ENCODE measurements at places on chromosomes 1 and 21.

- DNase-seq: no peak
Observed at GRCh38 chr1:7010534-7011200, 225.4 kb downstream of the CAMTA1 start.

DNA sequence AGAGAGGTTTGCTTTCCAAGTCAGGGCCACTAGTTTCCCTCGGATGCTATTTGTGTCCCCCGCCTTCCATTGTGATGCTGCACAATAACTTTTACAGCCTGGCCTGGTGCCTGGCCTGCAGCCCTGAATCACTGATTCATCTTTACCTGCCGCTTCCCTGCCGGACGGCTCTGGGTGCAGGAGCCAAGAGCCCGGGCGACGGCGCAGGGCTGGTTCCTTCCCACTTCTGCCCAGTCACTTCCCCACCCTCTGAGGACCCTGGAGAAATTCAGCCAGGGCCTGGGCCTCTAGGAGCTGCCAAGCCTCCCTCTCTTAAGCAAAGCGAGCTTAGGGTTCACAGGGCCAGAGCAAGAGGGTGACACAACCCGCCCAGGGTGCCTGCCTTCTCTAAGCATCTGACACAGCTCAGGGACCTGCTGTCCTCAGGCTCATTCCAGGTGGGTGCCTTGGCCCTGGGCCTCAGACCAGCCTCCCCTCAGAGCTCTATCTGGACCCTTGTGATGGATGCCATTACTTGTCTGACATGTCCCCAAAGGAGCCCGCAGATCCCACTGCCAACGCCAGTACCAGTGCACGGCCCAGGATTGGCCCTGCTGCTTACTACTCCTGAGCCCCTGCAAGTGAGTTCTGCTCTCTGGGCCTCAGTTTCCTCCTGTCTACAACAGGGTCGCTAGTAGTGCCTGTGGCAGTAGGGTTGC, 381.0 kb upstream of the VAMP3 start:
- peak; percentile 7 for DNase-seq

DNA sequence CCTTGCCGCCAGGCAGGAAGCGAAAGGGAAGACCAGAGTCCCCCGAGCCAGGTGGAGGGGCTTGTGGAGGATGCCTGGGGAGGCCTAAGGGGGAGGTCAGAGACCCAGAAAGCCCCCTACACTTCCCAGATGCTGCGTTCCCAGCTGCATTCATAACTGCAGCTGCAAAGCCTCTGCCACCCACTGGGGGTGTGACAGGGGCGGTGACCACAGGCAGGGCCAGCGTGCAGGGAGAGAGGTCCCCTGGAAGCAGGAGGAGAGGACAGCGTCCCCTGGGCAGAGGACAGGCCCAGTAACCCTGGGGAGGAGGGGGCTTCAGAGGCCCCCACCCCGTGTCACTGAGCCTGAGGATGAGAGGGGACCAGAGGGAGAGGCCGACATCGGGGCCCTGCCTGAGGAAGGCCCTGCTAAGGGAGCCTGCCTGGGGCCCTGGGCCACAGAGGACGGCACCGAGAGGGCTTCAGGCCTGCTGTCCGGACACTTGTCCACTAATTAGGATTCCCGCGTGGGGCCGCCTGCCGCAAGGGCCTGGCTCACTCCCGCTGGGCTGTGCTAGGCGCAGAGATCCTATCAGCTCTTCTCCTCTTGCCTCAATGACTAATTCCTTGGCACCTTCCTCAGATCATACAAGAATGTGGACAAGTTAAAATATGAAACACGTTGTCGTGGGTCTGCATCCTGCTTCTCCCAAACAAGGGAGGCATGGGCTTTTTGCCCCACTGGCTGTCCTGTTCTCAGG, 49.1 kb upstream of the CCDC27 start:
- DNase-seq: no peak

- no peak for DNase-seq
Observed at GRCh38 chr1:31900790-31901189, 37.4 kb downstream of the PTP4A2 start.

GRCh38 chr21:45152265-45152746, 77.9 kb downstream of the ADARB1 start:
- DNase-seq: no peak

DNA sequence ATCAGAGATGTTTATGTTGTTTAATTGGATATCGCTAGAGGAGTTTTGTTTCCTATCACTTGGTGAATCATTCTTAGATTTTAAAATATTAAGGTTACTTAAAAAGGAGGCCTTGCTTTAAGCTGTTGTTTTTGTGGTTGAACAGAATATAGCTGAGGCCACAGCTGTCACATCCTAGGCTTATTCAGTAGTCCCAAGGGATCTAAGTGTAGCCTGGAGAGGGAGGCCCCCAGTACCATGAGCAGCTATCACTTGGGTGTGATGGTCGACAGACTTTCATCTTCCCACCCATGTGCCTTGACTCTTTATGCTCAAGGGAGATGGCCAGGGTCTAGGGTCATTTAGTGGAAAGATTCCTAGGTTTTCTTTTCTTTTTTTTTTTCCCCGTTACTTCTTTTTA, 278.7 kb downstream of the HHAT start:
- peak; percentile 80 for DNase-seq

GRCh38 chr1:10975567-10976326, 36.7 kb upstream of the TARDBP start:
- DNase-seq: no peak

DNA sequence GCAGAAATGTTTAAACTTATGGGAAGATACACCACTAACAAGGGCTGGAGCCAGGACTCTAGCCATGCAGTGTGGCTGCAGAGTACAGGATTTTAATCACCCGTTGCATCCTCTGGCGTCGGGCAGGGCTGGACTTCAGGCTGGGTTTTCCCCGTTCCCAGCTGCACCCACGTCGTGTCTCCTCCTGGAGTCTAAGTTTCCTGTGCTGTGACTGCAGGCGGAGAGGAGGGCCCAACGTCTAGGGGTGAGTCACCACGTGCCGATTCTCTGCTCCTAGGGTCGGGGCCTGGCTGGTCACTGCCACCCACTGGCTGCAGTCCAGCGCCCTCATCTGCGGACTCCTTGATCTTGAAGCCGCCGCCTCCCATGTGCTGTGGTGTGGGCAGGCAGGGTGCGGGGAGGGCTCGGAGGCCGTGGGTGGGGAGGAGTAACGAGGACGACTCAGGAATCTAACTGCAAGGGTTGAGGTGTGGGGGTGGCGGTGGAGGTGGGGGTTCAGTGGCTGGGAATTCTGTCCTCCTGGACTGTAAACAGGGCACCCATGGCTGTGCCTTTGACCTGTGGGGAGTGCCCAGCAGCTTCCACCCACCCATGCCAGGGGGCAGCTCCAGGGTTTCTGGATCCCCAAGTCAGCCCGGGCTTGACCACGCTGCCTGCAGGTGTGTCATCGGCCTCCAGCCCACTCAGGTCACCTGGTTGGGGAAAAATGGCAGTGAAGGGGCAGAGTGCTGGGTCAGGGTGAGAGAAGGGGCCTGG, 77.8 kb downstream of the ALPL start:
- DNase-seq: no peak

DNA sequence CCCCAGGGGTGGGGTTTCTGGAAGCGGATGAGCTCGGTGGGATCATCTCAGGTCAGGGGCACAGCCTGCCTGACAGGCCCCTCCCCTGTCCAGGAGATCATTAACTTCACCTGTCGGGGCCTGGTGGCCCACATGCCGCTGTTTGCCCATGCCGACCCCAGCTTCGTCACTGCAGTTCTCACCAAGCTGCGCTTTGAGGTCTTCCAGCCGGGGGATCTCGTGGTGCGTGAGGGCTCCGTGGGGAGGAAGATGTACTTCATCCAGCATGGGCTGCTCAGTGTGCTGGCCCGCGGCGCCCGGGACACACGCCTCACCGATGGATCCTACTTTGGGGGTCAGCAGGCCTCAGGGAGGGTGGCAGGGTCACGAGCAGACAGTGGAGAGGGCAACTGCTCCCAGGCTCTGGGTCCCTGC, 8.4 kb downstream of the HCN3 start:
- no peak for DNase-seq

DNA sequence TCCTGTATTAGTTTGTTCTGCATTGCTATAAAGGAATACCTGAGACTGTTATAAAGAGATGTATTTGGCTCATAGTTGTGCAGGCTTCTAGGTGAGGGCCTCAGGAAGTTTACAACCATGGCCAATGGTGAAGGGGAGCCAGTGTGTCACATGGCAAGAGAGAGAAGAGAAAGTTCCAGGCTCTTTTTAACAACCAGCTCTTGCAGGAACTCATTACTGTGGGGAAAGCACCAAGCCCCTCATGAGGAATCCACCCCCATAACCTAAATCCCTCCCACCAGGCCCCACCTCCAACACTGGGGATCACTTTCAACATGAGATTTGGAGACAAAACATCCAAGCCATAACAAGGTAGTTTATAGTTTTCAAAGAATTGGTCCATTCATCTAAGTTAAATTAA, 5.0 kb upstream of the MEAF6 start:
- DNase-seq: no peak

DNA sequence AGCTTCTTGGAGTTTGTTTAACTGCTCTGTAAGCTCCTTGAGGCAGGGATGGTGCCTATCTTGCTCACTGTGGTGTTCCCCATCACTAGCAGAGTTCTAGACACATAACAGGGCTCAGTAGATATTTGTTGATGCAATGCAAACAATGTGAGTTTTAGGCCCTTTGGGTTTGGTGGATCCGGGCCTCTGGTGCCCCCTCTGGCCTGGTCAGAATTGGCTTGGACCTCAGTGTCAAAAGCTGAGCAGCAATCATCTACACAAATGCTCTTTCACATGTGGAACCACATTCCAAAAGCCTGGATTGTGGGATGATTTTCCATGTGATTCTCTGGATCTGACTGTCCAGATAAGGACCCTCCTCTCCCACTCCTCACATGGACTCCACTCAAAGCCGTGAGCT, 53.4 kb upstream of the BCAR3 start:
- no peak for DNase-seq

DNA sequence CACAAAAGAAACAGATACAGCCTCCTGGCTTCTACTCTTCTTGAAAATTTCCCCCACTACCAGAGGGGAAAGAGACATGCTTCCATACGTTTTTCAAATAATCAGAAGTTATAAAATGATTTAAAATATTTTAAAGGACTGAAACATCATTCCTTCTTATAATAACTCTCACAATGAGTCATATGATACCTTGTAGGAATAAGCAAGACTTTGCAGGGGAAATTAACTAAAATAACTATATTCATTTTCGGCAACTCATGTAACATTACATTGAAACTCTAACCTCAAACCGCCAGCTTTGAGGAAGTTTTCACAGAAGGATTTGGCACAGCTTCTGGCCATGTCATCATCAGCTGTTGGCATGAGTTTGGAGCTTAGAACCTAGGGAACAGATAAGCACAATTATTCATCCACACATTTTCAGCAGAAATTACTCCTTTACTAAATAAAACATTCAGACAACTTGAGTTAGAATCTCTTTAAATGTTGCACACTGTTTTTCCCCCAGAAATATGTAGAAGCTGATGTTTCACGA, 85.9 kb downstream of the USP24 start:
- no peak for DNase-seq

DNA sequence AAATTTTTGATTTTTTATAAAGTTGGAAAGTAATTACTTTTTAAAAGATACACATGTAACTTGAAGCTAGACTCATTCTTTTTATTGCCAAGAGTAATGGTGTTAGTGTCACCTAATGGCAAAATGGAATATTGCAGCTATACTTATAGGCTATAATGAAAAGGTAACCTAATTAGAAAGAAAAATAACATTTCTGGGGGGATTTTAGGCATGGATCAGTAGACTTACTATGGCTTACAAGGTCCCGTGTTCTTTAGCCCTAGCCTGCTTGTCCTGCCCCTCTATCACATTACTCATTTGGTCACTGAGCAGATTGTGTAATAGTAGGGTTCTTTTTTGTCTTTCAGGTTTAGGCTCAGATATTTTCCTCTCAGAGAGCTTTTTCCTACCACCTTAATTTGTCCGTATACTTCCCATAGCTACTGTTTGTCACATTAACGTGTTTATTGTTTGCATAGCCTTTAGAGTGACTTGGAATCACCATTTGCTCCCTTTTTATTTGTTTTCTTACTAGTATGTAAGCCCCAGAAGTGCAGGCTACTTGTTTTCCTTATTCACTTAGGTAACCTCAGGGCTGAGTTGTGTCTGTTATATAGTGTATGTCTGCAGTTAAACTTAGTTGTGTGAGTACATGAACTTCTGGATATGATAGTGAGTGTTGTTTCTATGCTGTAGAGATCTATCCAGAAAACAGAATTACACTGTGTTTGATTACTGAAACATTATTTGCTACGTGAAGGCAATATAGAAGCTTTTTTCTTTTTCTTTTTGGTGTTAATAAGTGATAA, 58.7 kb downstream of the RABGAP1L start:
- DNase-seq: peak; percentile 37

- no peak for DNase-seq
Observed at GRCh38 chr1:248849637-248850036, 9.2 kb downstream of the ZNF692 start.

- DNase-seq: no peak
Observed at GRCh38 chr1:152933196-152933595, 13.8 kb upstream of the SPRR5 start.

DNA sequence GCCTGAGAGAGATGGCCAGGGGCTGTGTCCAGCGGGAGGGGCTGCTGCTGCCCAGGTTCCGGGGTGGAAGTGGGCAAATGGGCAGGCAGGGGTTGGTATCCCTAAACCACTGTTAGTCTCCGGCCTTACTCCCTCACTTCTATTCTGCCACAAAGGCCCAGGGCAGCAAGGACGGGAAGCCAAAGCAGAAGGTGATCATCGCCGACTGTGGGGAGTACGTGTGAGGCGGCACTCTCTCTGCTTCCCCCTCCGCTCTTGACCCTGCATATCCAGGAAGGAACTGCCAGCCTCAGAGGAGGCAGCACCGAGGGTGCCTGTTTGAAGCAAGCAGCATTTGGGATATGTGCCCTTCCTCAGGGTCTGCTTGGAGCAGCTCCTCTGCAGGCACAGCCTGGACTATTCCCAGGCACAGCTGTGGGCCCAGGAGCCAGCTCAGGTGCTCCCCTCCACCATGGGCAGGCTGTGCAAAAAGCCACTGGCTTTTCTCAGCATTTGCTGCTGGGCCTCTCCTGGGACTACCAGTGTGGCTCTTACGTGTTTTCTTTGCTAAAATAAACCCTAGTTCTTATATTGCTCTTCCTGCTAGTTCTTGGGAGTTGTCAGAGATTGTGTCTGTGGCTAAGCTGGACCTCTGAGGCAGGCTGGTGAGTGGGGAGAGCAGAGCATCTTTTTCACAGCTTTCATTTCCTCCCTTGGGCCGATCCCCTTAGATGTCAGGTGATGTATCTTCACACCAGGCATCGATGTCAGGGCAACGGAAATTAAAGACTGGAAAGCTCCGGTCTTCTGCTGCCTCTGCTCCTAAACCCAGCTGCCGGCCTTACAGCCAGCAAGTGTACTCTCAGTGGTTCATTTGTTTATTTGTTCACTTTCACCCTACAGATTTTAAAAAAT, 14.7 kb downstream of the PPIE start:
- no peak for DNase-seq

GRCh38 chr1:14345946-14346550, 252.4 kb upstream of the KAZN start:
- no peak for DNase-seq

- no peak for DNase-seq
Observed at GRCh38 chr1:66696771-66697170, 55.5 kb upstream of the DYNLT5 start.

- DNase-seq: no peak
Observed at GRCh38 chr1:241156231-241156965, 200.6 kb downstream of the RGS7 start.
